ENCODE measurements at places on chromosomes 2 and 18.

DNA sequence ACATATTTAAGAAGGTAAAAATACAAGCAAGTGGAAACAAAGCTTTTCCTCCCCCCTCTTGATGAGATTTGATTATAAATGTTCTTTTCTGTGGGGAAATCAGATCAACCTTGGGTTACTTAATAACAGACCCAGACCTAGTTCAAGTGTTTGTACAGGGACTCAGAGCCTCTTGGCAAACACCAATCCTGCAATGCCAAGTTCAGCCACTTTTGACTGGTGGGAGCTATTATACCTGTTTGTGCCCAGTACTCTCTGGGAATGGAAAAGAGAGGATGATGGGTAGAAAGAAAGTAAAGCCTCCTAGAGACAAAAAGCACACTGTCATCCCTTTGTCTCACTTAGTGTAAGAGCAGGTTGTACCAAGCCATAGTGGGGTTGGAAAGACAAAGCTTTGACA lies 63.8 kb upstream of the EPHA4 start:
- no peak for DNase-seq

GRCh38 chr2:15890936-15891905 lies 49.1 kb upstream of the MYCN start:
- DNase-seq, result no peak

- DNase-seq, result no peak
Observed at GRCh38 chr18:48542513-48543181, 3.8 kb downstream of the CTIF start.

DNA sequence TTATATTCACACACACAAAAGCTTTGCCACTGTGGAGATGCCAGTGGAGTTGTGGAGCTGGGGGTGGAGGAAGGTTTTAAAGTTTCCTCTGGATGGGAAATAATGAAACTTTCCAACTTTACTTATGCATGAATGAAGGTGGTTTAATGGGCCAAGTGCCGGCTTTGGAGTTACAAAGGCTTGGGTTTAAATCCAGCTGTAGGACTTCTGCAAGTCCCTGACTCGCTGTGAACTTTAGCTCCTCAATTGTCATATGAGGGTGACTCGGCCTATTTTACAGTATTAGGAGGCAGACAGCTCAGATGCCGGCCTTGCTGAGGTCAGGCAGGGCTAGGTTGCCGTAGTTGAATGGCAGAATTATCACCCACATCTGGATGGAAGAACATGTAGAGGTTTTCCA lies 415.8 kb upstream of the TRIB2 start:
- DNase-seq, result peak; percentile 50

DNA sequence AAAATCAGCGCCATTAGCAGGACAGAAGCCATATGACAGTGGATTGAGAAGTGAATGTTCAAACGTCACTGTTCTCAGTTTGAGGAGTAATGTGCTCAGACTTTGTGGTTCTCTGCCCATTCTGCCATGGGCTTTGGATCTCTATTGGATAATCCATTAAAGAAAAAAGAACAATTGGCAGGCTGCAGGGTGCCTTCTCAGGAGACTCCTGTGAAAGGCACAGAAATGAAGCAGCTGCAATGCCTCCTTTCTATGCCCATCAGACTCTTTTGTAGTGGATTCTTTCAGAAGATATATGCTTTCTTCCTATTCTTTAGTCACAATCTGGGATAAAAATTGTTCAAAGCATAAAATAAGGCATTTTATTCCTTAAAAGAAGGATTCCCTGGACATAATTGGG lies 506.9 kb upstream of the KLHL29 start:
- no peak for DNase-seq

DNA sequence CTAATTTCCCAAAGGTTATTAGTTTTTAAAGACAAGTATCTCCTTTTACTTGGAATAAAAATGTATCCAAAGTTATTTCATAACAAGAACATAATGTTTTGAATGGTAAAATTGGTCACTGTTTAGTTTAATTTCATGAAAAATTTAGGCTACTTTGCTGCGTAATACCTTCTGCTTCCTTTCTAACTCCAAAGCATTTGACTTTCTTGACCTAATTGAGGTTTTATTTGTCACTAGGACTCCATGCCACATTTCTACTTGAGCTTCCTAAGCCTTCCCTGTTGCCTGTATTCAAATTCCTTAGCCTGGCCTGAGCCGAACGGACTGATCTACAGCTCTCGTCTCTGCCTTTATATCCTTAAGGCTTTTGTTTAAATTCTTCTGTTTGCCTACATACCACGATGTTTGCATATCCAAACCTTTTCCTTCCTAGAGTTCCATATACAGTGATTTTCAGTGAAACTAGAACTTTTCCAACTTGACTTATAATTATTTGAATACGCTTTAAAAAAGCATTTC lies 25.1 kb downstream of the ARMC9 start:
- DNase-seq, result peak; percentile 47

DNA sequence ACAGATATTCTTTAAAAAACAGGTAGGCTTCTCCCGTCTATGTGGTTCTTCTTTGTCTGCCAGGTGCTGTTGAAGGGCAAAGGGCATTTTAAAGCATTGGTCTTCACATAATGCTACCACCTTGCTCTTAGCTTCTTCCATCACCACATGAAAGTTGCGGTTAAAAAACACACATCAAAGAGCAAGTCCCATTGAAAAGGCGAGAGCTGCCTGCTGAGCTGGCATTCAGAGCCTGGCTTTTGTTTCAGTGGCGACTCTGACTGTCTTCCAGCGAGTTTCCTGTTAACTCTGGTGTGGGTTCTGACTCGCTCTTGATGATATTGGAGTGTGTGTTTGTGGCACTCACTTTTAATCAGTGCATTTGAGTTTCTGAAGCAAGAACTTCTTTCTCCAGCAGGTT lies 624.9 kb upstream of the FANCL start:
- DNase-seq, result no peak

- peak; percentile 54 for DNase-seq
Observed at GRCh38 chr18:59744271-59744721, 47.1 kb upstream of the CCBE1 start.

DNA sequence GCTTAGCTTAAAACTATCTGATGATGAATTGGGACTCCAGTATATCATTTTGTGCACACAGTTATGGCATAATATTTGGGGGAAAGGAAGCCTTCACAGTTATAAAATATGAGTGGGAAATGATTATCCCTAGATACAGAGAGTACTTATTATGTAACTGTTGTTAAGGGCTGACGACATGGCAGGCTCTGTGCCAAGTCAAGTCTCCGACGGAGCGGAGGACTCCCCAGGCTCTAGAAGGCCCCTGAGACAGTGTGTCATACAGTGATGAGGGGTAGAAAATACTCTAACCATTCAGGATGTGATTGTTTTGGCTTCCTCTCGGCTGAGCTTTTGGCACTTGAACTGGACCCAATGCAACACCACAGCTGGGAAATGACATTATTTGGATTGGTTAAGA lies 211.8 kb downstream of the SLC8A1 start:
- DNase-seq, result peak; percentile 77

DNA sequence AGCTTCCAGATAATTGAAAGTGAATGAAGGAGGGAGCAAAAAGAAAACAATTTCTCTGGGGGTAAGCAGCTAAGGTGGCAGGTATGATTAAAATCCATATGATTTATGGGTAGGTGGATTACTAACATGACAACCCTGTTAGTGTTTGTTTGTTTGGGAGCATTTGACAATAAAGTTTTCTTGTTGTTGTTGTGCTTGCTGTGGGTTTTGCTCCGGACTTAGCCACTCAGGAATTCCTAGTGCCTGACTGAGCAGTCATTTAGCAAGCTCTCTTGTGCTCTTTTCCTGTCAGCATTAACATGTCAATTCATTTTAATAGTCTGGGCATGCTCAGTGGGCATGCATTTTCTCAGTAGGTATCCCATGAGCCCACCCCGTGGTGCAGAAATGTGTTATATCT lies 674.8 kb upstream of the ZEB2 start:
- DNase-seq, result peak; percentile 28

GRCh38 chr18:70046796-70047195 lies 99.1 kb upstream of the CD226 start:
- no peak for DNase-seq

DNA sequence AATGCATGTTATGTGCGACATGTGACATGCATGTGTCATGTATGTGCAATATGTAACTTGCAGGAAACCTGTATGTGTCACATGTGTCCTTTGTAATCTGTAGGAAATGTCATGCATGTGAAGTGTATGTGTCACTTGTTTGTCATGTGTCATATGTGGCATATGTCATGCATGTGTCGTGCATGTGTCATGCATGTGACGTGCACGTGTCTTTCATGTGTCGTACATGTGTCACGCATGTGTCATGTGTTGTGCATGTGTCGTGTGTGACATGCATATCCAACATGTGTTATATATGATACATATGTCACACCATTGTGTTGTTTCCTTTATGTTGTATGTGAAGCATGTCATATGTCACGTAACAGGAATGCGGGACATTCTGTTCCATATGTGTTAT lies 2153.2 kb upstream of the PIK3C3 start:
- DNase-seq, result no peak

- no peak for DNase-seq
Observed at GRCh38 chr2:30145826-30146336, 926 bp upstream of the YPEL5 start.

GRCh38 chr2:147108548-147108947 lies 736.3 kb upstream of the ACVR2A start:
- DNase-seq, result no peak

- DNase-seq, result no peak
Observed at GRCh38 chr2:197450465-197450864, 2.9 kb upstream of the COQ10B start.

DNA sequence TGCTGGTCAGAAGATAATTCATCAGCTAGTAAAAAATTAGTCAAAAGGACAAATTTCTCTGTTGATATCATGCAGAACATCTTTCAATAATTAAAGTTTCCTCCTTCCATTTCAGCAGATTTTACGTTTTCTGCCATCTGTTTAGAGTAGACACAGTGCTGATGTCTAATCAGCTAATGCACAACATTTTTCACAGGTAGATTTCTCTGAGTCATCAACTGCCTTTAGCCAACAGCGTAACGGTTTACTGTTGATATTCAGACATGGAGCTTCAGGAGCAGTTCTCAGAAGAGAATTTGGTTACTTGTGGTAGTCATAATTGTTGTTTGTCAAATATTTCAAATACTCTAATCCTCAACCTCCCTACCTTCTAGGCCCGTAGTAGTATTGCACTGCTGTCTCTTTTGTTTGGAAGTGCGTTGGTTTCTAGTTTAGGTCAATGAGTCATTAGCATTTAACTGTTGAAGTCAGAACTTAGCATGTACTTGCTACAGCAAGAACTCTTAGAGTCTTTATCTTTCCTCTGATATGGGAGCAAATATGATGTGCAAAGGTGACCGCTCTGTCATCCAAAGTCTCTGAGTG lies 86.8 kb upstream of the TFPI start:
- DNase-seq, result peak; percentile 5
